HCT116 (cell line): ENCODE measurements at places on chromosomes 16 and 17.
A peak's percentile ranks its signal among the peaks of the same experiment; 100 is the strongest.

DNA sequence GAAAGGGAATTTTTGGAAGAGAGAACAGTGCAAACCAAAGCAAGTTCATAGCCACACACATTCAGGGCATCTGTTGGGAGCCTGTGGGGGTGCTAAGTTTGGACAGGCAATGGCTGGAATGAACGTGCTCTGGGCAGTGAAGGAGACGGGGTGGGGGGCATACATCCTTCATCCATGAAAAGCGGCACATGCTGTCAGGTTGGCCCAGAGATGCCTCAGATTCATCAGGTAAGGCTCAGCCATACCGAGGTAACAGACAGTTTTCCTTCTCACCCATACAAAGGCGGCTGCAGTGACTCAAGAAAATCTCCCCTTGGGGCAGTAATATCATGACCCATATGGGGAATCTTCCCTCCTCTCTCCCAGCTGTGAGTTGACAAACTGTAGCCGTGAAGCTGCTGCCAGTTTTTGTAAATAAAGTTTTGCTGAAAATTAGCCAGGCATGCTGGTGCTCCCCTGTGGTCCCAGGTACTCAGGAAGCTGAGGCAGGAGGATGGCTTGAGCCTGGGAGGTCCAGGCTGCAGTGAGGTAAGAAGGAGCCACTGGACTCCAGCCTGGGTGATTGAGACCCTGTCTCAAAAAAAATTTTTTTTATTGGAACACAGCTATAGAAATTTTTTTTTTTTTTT lies 9.2 kb upstream of the UBALD2 start:
- DNase-seq = no peak

DNA sequence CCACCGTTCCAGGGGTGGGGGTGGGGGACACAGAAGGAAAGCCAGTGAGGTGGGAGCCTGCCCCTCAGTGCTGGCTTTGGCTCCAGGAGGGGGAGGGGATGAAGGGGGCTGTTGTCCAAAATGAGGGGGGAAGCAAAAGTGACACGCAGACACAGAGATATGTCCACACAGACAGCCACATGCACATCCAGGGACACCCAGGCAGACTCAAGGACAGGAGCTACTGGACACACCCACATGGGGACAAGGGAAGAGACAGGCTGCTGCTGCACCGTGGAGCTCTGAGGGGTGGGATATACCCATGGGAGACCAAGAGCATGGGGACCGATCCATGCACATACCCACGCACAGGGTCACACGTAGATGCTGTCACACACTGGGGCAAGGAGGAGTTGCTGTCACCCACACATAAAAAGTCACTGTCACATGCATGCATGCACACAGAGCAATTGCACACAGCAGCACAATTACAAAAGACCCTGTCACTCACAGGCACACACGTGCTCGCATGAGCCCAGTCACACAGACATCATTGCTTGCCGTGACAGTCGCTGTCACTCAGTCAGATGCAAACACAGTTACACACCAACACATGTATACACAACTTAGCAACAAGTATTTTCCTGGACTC lies 1.3 kb downstream of the THRA start:
- no peak for DNase-seq

- DNase-seq = peak; percentile 46
Measured at GRCh38 chr16:55701442-55702319, 45.9 kb downstream of the SLC6A2 start.

DNA sequence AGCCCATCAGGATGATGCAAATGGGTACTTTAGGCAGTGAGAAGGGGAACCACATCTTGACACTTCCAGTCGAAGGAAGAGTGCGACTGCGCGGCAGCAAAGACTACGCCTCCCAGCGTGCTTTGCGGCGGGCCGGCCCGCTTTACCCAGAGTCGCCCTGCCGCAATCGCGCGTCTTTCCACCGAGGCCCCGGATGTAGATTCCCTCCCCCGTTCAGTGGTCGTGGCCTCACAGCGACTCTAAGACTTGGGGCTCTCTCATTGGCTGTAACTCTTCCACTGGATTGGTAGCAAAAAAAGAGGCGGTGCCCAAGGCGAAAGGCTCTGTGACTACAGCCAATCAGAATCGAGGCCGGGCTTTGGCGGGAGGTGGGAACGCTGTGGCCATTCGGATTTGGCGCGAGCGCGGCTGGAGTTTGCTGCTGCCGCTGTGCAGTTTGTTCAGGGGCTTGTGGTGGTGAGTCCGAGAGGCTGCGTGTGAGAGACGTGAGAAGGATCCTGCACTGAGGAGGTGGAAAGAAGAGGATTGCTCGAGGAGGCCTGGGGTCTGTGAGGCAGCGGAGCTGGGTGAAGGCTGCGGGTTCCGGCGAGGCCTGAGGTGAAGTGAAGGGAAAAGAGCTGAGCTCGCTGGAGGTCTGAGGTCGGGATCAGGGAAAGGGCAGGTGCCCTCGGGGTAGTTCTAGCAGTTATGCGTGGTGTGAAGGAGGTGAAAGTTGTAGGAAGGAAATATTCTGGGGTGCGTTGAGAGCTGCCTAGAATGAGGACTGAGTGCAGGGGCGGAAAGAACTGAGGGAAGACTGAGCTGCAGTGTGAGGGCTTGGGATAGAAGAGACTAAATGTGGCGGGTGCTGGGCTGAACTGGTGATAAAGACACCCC lies at the start of gene CDC6:
Gene CDC6 (plus strand): TSS at position 386 of the 876 bp plus-strand sequence. CDS start 1,542 bp downstream, outside the sequence.
- peak; percentile 99 for DNase-seq

GRCh38 chr17:55090079-55090492 lies 121.5 kb downstream of the STXBP4 start:
- peak; percentile 34 for DNase-seq

DNA sequence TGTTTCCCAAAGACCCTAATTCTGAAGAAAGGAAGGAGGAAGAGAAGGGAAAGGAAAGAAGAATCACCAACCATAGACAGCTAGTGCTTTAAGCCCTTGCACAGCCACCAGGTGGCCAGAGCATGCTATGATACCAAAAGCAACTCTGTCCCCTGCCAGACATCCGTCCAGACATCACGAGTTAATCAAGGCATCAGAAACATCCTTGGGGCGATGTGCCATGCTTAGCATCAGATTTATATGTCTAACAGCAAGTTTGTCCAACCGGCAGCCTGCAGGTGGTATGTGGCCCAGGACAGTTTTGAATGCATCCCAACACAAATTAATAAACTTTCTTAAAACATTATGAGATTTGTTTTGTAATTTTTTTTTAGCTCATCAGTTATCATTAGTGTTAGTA lies 2.9 kb upstream of the CRYBA1 start:
- DNase-seq = no peak

GRCh38 chr16:63516394-63516793 lies 1480.2 kb upstream of the CDH8 start:
- no peak for DNase-seq

- peak; percentile 33 for DNase-seq
Measured at GRCh38 chr16:10514369-10515055, 65.9 kb downstream of the EMP2 start.

GRCh38 chr17:80863626-80864025 lies 128.0 kb upstream of the CHMP6 start:
- no peak for DNase-seq

GRCh38 chr17:69535016-69535570 lies 120.6 kb downstream of the MAP2K6 start:
- DNase-seq = no peak

DNA sequence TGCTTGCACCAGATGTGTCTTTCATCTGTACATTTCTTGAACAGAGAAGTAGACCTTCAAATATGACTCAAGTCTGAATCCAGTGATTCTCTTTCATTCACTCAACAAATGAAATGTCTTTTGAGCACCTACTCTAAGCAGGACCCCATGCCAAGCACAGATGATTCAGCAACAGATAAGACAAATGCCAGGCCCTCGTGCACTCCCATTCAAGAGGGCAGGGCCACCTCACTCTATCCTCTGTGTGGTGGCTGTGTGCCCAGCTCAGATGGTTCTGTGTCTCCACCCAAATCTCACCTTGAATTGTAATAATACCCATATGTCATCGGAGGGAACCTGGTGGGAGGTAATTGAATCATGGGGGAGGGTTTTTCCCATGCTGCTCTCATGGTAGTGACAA lies 74.1 kb upstream of the NKD1 start:
- no peak for DNase-seq

- no peak for DNase-seq
Measured at GRCh38 chr16:10120953-10121352, 61.3 kb downstream of the GRIN2A start.

GRCh38 chr17:47330548-47330947 lies 6.8 kb downstream of the EFCAB13 start:
- no peak for DNase-seq

- DNase-seq = no peak
Measured at GRCh38 chr17:75979705-75980187, 706 bp downstream of the TEN1 start.

DNA sequence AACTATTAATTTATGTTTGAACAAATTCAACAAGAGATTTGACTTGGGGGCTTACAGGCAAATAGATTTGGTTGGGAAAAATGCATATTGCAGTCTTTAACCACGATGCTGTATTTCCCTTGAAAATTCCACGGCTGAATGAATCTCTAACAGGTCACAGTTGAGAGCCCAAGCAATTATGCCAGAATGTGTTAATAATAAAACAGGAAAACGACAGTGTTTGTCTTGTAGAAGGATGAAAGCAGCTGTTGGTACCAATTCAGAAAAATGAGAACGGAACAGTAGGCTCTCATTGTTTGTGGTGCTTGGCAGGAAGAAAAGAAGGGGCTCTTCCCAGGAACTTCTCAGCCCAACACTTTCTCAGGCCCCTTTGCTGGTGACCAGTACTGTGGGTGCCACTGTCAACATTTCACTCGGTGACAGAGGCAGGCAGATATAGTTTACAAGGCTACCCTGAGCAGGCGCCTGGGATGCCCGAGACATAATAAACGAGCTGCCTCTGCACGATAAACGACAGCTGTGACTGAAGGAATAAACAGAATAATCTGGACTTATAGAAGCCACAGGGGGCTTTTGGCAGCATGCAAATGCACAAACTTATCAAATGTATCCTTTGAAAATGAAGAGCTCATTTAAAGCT lies 387.1 kb downstream of the HS3ST4 start:
- no peak for DNase-seq

DNA sequence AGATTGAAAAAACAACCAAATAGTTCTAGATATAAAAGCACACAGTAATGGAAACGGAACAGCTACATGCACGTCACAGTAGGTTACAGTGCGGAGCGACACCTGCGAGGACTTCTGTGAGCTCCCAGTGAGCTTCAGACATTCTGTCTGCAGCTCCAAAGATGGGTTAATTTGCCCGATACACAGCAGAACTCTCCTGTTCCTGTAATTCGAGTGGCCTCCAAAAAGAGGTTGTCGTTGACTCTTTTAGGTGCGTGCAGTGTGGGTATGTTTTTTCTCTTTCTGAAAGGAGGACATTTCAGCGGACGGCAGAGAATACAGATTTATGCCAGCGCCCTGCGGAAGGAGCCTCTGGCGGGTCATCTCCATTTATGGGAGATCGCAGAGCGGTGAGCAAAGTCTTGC lies 2.9 kb downstream of the OR1F1 start:
- no peak for DNase-seq

GRCh38 chr16:82598771-82599170 lies 28.0 kb upstream of the CDH13 start:
- no peak for DNase-seq

DNA sequence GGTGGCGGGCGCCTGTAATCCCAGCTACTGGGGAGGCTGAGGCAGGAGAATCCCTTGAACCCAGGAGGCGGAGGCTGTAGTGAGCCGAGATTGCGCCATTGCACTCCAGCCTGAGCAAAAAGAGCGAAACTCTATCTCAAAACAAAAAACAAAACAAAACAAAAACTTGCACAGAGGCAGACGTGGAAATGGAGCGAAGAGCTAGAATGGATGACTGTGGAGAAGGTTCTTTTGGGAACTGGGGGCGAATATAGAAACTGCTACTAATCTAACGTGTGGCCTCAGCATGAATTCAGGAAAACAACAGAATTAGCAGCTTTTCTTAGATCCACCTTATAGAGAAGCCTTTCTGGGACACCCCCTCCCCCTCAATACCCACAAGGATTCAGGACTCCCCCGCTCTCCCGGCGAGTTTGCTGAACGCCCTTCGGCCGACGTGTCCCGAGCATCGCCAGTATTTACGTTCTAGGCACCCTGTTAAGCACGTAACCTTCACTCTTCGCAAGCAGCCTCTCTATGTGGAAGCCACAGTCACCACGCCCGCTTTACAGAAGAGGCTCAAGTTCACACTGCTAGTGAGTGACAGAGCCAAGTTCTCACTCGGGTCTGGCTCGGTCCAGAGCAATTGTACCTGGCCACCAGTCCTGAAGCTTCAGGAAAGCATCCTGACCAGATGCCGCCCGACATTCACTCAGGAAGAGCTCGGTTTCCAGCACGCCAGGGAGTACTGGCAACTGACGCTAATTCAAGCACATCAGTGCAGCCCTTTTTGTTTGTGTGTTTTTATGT lies 13.3 kb upstream of the ABR start:
- no peak for DNase-seq

DNA sequence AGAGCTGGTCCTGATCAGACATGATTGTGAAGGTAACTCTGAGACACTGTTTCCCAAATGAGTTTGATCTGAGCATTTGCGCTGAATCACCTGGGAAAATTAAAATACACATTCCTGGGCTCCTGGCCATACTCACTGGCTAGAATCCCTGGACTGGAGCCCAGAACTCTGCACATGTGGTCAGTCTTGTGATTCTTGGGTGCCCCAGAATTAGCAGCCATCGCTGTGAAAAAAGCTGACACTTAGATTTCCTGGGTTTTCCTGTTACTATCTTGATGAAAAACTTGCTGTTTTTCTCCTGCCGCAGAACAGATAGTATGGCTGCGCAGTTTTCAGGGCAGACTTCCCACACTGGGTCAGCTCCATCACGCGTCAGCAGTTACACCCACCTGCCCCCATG lies 24.6 kb downstream of the NECAB2 start:
- DNase-seq = no peak

DNA sequence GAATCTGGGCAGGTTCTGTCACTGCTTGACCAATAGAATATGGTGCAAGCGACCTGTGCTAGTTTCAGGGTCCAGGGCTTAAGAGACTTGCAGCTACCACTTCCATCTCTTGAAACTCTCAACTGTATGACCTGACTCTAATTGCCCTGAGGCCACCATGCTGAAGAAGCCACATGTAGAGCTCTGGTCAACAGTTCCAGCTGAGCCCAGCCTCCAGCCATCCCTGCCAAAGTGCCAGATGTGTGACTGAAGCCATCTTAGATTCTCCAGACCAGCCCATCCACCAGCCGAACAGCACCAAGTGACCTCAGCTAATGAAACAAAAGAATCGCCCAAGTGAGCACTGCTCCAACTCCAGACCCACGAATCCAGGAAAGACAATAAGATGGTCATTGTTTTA lies 3.4 kb upstream of the MT2A start:
- no peak for DNase-seq

GRCh38 chr17:65930140-65930730 lies 261.7 kb downstream of the CEP112 start:
- no peak for DNase-seq

GRCh38 chr16:84704253-84704652 lies 4.5 kb downstream of the USP10 start:
- DNase-seq = no peak
